Posterior cingulate gyrus (tissue), 11 donors: ENCODE measurements at places on chromosomes 13 and 19.

DNA sequence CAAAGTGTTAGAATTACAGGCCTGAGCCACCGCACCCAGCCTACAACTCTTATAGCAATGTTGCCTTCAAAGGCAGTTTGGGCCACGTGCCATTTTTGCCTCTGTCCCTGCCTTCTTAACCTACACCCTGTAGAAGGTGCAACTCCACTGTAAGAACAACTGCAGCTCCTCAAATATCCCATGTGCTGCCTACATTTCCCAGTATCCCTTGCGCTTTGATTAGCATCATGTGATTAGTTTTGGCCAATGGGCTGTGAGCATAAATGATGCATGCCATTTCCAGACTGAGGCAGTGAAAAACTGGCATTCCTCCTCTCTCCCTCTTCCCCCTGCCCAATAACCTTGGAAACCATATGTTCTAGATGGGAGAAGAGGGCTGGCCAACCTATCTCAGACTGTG is 75.2 kb upstream of the MRI1 start:
- DNase-seq: no peak

DNA sequence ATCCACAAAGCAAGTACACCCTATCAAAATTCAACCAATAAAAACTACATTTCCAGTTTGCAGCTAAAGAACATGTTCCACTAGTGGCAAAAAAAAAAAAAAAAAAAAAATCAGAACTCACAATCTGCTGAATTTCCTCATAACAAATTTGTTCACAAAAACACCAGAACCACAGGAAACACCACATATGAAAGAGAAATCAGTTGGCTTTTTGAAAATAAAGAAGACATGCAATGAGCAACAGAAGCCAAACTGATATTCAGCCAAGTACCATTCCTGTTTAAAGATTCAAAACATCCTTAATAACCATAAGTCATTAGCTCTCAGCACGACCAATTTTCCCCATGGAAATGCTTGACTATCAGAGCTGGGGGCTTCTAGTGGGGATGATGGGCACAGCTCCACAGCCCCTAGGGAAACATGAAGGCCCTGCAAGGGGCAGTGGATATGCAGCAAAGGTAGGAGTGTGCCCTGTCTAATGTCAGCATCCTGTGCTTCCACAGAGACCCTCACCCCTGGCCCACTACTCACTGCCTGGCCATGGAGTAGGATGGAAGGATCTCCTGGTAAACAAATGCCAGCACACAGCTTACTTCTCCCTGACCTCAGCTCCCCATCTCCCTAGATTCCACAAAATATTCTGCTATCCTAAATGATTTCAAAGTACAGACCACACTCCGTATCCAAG is 74.0 kb upstream of the DOCK9 start:
- no peak for DNase-seq

DNA sequence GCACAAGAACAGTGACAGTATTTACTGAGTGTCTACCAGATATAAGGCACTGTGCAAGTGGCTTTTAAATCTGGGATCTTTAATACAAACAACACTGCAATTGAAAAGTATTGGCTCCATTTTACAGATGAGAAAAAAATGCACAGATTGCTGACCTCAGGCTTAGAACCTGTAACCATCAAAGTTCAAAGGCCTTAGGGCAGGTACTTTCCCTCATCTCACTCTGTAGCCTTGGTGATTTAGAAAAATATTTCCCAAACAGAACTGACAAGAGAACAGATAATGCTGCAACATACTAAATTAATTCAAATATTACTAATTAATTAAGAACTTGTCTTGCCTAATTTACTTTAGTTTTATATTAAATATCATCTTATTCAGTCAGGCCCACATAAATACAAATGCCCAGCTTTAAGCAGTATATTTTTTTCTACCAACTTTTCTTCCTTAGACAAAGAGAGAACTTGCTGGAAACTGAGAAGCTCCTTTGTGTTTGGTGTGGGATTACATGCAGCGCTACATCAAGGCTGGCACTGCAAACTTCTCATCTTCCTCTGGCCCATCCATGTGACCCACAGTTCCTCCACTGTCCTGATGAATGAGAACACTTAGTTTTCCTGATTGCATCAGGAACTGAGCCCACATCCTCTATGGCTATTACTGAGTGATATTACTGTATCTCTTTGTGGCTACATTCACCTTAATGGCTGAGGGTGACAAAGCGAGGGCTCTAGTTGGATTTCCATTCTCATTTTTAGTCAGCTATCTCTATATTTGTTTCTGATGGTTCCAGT is 302.1 kb downstream of the ENOX1 start:
- DNase-seq: no peak

DNA sequence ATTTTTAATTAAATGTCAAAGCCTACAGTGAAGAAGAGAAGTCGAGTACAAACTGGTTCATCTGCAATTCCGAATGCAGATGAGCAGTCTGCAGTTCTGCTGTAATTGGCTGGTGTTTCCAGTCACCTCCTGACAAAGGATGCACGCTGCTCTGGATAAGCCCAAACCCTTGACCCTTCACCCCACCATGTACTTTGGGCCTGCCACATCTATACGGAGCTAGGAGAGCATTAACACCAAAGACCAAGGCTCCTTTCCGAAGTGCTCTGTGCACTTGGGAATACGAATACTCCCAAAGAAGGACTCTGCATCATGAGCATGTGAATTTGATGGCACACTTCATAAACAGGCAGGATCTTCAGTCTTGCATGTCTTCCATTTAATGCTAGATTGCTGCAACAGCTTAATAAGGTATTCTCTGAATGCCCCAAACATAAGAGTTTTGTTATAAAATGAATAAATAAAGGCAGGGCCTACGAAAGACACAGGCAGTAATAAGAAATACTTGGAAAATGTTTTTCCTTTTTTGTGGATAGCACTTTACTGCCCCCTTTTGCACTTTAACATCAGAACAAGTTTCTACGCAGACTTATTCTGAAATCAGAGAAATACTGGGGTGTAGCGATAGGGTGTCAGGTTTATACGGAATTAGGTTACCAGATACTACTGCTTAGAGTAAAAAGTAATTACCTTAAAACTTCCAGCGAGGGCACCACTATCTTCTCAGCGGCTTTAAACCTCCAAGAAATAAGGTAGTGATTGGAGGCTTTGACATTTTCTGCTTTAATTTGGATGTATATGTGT is 15.0 kb downstream of the EFNB2 start:
- DNase-seq: no peak

- no peak for DNase-seq
Observed at GRCh38 chr19:4656102-4656501, 14.0 kb downstream of the MYDGF start.

DNA sequence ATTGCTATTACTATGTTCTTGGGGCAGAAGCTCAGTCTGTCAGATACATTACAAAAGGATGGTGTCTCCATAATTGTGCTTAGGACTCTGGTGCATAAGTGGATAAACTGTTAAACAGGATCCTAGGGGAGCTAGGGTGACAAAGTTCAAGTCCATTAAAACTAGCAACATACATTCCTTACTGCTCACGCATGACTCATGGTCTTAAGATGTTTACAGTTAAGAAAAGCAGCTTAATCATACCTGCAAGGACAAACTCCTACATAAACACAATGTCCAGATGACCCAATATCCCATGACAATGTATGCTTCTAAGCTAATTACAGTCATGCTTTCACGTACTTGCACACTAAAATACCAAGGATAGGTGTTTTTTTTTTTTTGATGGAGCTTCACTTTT is 3.5 kb upstream of the ZNF701 start:
- no peak for DNase-seq

DNA sequence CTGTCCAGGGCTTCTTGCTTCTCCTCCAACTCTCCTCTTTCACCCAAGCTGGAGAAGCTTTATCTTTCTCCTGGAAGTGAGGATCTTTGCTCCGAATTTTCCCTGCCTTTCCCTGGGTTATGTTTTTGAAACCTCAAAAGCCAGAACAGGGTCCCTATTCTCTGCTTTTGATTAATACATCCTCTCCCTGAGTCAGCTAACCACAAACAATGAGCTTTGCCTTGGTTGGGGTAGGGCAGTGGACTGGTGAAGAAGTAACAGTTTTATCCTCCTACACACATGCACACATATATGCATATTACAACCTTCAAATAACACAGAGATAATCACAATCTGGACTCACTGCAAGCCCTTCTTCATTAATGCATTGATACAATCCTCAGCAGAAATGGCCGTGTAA is 44.6 kb downstream of the DLEU7 start:
- DNase-seq: no peak

GRCh38 chr19:50602935-50603334 is 34.7 kb upstream of the LRRC4B start:
- no peak for DNase-seq
